ENCODE measurements at places on chromosomes 4 and X.

DNA sequence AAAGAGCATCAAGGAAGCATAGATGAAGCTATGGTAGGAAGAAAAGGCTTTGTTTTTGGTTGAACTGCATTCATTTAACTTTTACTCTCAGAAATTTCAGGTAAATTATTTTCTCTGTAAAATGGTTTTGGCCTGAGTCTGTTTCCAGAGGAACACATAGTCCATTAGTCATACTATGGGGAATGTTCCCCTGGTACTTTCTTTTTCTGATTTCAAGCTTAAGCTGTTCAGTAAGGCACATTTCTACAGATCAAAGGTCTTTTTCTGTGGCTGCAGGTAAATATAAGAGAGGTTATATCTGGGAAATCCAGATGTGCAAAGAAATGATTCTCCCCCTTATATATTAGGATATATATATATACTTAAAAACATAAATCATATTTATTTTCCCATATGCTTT is 1744.4 kb upstream of the ADGRL3 start:
- no peak for DNase-seq

GRCh38 chr4:17762726-17763125 is 18.7 kb downstream of the FAM184B start:
- no peak for DNase-seq

DNA sequence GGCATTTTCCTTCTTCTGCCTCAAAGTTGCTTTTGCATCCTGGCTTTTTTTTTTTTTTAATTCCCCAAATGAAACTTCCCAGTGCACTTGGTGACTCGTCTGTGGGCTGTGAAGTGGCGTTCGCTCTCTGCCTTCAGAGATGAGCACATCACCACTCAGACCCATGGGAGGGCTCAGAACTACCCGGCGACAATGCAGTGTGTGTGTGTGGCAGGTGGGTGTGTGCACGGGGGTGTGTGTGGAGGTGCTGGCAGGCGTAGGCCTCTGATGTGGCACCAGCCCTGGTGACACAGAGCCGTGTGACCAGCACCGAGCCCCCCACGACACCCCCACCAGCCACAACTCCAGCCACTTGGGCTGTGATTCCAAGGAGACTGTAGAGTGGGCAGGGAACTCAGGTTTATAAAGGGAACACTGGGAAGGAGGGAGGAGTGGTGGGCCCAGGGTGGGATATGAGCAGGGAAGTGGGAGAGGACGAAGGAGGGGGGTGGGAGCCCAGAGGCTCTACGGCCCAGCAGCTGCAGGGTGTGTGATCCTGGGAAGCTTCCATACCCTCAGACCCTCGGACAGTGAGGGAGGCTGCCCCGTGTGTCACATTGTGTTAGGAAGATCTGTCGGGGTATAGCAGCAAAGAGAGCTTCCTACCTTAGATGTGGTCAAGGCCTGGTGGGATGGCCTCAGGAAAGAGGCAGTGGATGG is 6.0 kb upstream of the WFS1 start:
- DNase-seq, result no peak

GRCh38 chr4:75895744-75896314 is 6.4 kb downstream of the PPEF2 start:
- DNase-seq, result peak; percentile 4

Data from activated T-cell treated with anti-CD3 and anti-CD28 coated beads for 4 hours (primary cell).